Activated T-cell treated with anti-CD3 and anti-CD28 coated beads for 1 hour (primary cell): ENCODE measurements at places on chromosomes 4 and X.
A peak's percentile ranks its signal among the peaks of the same experiment; 100 is the strongest.

GRCh38 chrX:100642290-100642689 lies 1.7 kb upstream of the SRPX2 start:
- no peak for DNase-seq

GRCh38 chrX:109685656-109686078 lies 47.4 kb downstream of the ACSL4 start:
- no peak for DNase-seq

DNA sequence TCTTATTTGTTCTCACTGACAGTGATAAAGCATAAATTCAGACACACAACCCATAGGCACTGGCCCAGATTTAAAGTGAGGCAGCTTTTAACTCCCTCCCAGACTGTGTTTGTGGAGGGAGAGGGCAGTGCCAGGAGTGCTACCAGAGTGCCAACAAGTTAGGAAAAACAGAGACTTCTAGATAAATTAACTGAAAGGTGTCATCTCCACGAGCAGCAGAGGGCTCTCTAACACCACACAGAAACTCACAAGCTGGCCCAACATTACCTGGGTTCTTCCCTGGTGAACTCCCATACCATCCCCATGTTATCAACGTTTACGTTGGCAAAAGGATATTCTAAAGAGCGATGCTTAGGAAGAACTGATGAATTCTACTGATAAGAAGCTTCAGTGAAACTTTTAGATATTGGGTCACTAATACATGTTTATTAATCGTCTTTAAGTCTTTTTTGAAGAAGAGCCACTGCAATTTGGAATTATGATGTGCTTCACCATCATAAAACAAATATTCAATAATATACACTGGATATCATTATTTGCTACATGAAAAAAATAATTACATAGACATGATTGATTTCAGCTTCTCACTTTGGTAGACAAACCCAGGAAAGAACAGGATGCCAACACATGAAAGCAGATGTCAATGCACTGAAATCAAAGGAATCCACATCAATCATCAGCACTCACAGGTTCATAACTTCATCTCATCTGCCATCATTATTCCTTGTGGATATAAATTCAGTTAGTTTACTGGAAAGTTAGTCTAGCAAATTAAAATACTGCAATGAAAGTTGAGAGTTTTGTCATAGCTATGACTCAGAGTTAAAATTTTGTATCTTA lies 121.2 kb upstream of the NAP1L5 start:
- DNase-seq = peak; percentile 29

DNA sequence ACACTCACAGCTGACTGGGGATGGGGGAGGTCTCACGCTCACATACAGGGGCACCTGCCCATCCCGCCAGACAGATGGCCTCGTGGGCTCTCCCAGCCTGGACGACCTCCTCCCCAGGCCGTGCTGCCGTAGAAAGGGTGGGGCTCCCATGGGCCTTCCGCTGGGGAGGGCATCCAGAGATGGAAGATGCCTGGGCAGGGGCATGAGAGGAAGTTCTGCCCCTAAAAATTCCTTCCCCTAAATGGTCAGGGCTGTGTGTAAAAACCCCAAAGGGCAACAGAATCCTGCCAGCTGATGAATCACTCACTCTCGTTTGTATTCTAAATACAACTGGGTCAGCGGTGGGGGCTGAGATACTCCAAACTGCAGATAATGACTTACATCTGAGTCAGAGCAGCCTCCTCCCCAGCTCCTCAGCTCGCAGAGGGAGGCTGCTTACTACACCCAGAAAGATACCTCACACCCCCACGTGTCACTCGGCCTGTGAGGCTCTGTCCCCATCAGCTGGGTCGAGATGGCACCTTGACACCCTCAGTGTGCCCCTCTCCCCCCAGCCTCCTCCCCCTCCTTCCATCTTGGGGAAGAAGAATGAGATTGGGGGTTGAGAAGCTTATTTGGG lies 10.1 kb downstream of the WDR1 start:
- peak; percentile 52 for DNase-seq

DNA sequence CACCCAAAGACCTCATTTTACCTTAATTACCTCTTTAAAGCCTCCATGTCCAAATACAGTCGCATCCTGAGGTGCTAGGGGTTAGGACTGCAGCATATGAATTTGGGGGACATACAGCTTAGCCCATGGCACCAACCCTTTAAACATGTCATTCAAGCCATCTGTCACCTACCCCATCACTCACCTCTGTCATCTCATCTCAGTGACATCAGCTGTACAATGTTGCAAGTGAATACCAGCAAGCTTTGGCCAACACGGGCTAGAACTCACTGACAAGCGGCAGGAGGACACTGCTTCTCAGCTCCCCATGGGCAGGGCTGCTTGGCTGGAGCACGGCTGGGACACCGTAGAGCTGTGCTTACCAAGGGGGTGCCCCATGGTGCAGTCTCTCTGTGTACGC lies 107.5 kb downstream of the STK32B start:
- no peak for DNase-seq

DNA sequence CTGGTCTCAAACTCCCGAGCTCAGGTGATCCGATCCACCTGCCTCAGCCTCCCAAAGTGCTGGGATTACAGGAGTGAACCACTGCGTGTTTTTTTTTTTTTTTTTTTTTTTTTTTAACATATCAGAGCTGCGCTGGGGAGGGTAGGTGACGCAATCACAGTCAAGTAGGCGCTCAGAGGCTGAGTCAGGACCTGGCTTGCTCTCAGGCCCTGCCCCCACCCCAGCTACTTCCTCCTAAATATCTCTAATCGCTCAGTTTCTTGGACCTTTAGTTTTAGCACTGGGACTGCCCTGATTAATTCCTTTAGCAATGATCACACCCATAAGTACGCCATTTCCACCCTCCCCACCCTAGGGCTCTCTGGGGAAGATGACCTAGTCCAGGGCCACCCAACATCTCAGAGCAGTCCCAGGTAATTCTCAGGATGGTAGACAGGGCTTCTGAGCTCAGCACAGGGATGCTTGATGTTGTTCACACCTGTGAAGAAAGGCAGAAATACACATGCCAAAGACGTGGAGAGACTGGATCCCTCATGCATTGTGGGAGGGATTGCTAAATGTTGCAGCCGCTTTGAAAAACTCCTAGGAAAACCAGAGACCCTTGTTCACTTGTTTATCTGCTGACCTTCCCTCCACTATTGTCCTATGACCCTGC lies 50.2 kb downstream of the DDX3X start:
- DNase-seq = no peak

- no peak for DNase-seq
Observed at GRCh38 chr4:102343964-102344519, 1.2 kb downstream of the SLC39A8 start.

DNA sequence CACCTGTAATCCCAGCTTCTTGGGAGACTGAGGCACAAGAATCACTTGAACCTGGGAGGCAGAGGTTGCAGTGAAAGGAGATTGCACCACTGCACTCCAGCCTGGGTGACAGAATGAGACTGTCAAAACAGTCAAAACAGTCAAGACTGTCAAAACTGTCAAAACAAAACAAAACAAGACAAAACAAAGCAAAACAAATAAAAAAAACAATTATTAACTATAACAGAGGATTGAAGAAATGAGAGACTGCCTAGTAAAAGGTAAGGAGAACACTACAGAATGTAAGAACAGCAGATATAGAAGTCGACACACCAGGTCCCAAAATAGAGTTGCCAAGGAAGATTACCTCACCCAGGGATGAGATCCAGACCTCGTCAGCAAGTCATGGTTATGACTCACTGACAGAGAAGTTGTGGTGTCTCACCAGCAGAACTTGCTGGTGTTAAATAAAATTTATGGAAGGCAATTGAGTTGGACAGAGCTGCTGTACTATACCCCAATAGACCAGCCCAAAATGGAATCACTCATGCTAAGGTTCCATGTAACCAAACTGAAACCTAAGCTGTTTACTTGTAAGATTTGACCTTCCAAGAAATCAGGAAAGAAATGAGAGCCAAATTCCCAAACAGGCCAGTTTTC lies 32.1 kb upstream of the GK start:
- no peak for DNase-seq

DNA sequence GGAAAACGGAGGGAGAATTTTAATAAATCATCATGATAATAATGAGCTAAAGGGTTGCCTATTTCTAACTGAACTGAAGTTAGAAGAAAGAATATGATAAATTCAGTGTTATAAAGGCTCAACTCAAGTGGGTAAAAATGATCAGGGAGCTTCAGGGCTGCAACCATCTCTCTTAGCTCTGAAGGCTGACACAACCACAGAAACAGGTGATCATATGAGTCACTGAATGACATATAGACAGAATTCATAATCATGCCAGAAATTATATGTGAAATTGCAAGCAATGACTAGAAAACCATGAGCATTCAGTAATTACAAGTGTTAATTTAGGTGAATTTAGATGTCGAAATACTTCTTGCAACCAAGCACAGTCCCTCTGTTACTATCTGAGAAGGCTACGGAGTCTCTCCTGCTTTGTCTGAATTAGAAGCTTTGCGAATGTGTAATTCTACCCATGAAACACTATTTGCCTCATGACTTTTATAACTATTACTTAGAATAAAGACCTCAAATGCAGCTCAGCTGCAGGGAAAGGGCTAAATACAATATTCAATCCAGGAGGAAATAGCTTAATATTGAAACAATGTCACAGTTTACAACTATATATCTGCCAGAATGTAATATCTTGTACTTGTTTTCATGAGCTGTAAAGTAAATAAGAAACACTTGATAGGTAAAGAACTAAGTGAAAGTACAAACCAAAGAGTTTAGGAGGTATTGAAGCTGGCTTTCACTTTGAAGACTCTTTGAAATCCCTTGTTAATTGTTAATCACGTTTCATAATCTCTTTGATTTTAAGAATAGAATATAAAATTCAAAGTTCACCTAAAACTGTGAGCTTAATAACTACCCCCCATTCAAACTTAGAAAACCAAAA lies 1972.6 kb downstream of the ARAP2 start:
- no peak for DNase-seq

- no peak for DNase-seq
Observed at GRCh38 chr4:173500841-173501591, 29.0 kb downstream of the HAND2 start.

DNA sequence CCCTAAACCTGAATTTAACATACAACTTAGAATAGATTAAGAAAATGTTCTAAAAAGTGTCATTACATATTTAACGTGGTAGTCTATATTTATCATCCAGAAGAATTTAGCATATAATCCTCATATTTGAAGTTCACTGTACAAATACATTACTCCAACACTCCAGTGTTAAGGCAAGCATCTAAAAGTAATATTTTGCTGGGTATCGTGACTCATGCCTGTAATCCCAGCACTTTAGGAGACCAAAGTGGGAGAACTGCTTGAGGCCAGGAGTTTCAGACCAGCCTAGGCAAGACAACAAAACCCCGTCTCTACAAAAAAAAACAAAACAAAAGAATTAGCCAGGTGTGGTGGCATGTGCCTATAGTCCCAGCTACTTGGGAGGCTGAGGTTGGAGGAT lies 24.8 kb downstream of the LRBA start:
- no peak for DNase-seq

- DNase-seq = no peak
Observed at GRCh38 chr4:186918466-186918865, 194.8 kb upstream of the FAT1 start.

- peak; percentile 11 for DNase-seq
Observed at GRCh38 chrX:119516157-119516702, 48.0 kb downstream of the SLC25A5 start.

DNA sequence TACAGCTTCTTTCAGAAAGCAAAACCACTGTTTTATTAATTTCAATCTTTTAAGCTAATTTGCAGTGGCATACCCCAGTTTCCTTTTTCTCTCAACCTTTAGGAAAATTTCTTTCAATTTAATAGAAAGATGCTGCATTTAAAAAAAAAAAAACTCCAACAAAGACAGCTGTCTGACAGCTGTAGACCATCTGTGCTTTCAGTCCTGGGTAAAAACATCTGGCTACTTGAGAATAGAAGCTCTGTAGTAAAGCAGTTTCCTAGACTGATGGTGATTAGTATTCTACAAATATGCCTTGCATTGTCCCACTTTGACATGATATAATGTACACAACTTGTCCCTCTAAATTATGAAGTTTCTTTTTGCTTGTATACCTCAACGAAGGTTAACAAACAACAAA lies 197.8 kb downstream of the EDA start:
- no peak for DNase-seq

DNA sequence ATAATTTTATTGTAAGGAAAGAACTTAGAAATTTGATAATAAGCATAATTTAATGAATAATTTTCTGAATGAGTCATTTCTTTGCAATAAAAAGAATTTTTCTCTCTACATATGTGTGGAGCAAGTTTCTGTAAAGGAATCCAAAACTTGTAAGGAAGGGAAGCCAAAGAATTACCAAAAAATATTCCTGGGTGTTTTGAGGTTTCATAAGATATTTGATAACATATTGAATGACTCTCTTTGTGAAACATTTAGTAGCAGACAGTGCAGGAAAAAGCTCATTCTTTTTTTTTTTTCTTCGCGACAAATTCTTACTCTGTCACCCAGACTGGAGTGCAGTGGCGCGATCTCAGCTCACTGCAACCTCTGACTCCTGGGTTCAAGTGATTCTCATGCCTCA lies 469.0 kb upstream of the MAGEB2 start:
- no peak for DNase-seq

DNA sequence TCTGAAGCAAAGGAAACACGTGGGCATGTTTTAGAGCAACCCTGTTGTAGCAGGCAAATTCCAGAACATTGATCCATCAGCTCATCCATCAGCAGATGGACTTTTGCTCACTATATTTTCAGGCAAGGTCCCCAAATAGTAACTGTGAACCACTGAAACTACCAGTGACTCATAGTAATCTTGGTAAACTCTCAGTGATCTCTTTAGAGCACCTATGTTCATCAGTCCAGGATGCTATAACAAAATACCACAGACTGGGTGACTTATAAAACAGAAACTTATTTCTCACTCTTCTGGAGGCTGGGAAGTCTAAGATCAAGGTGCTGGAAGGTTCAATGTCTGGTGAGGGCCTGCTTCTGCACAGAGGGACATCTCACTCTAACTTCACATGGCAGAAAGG lies 28.9 kb upstream of the BTC start:
- no peak for DNase-seq

DNA sequence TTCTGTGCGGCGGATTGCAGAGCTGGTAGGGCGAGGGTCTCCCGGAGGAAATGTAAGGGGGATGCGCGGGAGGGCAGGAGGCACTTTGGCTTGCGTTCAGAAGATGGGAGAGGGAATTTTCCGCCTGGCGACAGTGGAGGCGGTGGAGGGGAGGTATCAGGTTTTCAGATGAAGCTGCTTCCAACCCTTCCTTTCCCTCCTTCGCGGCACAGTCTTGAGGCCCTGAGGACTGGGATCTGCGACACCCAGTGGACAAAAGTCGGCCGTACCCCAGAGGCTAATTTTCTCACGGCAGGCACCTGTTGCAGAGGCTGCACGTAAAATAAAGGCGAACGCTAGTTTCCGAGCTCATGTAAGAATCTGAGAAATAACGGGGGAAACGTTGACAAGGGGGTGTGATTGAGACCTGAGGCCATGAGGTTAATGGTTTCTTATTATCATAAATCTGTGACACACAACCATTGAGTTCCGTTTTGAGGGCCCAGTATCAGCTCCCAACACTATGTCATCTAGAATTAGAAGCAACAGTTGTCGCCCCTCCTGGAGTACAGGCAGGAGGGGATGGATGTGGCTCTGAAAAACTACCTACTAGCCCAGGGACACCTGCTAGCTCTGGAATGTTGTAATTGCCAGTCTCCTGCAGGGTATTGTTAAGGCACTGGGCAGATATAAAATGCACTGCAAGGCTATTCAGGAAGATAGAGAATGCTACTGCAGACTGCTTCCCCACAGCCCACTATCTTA lies 1.1 kb downstream of the ZCCHC18 start:
- peak; percentile 33 for DNase-seq
